ENCODE measurements at places on chromosomes 4 and X.

GRCh38 chr4:24781999-24782745, 13.2 kb upstream of the SOD3 start:
- DNase-seq = no peak

DNA sequence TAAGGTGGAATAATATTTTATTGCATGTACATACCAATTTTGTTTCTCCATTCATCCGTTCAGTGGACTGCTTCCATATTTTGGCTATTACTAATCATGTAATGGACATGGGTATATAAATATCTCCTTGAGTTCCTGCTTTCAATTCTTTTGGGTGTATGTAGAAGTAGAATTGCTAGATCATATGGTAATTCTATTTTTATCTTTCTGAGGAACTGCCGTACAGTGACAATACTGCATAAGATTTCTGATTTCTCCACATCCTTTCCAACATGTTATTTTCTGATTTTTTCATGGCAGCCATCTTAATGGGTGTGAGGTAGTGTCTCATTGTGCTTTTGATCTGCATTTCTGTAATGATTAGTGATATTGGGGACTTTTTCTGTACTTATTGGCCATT, 19.2 kb downstream of the ALPK1 start:
- DNase-seq = no peak

GRCh38 chr4:18882468-18882867, 860.9 kb upstream of the LCORL start:
- DNase-seq = no peak

DNA sequence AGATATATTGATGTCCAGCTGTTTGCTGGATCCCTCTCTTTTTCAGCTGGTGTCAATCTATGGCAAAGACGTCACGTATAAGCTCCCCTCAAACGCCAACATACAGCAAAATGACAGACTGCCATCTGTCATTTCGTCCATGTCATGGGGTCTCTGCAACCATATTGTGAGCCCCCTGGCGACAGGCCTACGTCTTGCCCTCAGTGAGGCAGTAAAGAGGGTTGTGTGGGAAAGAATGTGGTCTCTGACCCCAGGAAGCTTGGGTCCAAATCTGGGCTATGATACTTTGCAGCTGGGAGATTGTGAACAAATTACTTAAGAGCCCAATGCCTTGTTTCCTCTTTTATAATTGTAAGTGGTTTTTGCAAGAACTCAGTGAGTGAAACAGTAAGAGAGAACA, 7.4 kb downstream of the SUPT20HL2 start:
- DNase-seq = no peak

DNA sequence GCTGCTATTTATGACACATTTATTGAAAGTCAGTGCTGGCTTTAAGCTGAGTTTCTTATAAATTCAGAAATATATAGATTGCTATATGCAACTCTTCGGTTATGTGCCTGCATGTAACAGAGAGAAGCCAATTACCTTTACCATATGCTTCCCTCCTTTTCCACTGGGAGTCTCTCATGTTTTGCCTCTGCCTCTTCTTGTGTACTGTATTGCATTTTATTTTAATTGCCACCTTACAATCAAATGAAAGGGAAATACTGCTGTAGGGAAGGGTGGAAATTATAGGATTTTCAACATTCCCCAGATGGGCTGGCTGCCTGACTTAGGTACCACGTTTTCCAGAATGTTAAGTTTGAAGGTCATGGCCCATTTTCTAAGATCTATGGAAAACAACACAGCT, 655.4 kb upstream of the SLIT2 start:
- no peak for DNase-seq

DNA sequence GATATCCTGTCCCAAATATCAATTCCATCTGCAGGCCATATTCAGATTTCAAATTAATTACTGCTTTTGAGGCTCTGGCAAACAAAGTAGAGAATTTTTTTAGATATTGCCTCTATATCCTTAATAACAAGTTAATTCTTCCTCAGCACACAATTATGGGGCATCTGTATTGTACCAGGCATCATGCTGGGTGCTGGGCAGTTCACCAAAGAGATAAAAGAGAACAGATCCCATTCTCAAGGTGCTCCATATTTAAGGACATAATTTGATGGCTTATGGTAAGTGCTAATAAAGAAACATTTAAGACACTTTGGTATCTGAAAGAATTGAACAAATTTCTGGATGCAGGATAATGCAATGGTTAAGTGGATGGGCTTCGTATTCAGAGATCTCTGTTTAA, 65.8 kb downstream of the SPCS3 start:
- DNase-seq = no peak

DNA sequence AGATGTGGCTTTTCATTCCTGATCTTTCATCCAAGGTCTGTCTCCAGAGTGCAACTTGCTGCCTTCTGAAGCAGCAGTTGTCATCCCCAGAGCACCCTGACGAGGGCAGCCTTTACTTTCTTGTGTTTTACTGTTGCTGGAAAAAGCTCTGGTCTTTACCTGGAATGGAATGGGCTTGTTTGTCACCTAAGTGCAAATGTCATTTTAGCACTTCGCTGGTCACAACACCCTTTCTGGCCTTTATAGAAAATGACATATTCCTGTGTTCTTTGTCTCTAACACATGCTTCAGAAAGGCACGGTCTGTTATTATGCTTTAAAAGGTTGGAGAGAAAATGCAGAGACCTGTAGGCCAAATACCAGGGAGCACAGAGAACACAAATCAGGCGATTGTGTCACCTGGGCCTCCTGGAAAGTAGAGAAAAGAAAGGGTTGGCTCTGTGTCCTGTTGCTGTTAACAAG, 332.7 kb upstream of the IGFBP7 start:
- DNase-seq = peak; percentile 13

DNA sequence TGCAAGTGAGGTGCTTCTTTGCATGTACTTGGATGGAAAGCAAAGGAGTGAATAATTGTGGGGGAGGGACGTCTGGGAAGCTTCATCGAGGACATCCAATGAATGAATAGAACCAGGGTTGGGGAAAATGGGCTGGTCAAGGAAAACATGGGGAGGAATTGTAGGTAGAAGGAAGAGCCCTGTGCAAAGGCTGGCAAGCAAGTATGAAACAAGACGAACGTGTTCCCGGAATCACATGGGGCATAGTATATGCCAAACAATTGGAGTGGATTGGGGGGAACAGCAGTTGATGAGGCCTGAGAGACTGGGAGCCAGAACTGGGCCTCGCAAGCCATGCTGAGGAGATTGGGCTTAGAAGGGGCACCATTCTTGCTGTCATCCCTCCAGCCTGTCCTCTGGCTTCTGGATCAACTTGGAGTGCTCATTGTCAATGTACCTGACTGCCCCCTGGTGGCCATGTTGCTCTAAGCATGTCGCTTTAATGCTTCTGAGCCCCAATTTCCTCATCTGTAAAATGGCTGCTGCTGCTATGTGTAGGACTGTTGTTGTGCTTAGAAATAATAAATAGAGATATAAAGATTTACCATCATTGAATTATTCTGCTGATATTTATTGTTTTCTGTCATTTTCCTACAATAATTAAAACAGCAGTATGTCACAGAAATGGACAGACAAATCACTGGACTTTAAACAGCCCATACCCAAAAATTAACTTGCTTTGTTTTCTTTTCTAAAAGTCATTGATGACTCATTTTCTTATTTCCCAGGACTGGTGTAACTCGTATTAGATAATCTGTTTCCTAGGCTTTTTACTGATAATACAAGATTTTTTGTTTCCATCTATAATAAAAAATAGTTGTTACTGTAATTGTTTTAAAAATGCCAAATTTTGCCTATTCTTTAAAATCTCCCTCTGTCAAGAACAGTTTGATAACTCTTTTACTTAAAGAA, 66.4 kb downstream of the JADE3 start:
- no peak for DNase-seq

GRCh38 chr4:1793940-1794808, 1.1 kb downstream of the FGFR3 start:
- no peak for DNase-seq

DNA sequence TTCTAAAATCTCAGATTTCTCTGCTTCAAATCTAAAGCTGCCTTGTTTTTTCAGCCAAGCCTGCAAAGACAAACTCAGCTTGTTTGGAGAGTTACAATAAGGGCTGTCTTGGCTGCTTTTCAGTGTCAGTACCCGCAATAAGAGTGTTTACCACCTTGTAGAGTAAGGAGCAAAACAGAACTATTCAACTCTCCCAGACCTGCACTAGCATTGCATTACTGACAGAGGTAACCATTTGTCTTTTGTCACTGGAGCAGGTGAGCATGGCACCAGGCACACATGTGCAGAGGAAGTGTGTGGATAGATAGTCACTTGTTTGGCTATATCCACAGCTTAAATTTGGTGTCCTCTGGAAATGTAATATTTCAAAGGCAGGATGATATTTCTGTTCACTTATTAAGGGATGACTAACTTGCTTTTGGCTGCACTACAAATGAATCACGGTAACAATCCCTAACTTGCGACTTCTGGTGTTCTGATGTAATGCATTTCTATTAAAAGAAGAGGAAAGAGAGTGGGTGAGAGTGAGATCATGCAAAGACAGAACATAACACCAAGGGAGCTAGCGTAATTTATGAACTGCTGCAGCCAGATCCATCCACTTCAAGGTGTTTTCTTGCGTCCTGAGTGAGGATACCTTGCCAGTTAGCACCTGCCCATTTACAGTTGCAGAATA, 38.6 kb downstream of the PTCHD1 start:
- no peak for DNase-seq

DNA sequence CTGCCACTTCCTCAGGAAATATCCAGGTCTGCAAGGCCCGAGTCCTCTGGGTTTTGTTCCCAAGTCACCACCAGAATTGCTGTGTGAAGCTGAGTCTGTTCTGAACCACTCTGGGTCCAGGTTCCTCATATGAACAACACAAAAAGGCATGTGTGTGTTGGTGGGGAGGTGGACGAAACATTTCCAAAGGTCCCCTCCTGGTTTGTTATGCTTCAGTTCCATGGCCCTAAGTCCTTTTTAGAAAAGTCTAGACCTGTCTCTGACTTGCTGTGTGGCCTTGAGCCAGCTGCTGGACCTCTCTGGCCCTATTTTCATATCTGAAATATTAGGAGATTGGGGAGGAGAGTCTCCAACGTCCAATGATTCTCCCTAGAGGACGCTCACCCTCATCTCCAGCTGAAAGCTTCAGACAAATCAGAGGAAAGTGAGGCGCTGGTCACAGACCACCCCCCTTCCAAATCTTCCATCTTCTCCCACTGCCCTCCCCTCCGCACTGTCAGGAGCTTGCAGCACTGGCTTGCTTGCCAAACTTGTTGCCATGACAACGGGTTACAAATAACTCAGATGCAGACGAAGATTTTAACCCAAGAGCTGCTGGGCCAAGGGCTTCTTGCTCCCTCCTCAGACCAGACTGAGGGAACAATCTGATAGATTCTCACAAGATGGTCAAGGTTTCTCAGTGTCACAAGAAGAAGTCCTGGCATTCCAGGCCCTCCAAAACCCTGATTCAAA, 64.5 kb downstream of the SMC1A start:
- DNase-seq = peak; percentile 48

DNA sequence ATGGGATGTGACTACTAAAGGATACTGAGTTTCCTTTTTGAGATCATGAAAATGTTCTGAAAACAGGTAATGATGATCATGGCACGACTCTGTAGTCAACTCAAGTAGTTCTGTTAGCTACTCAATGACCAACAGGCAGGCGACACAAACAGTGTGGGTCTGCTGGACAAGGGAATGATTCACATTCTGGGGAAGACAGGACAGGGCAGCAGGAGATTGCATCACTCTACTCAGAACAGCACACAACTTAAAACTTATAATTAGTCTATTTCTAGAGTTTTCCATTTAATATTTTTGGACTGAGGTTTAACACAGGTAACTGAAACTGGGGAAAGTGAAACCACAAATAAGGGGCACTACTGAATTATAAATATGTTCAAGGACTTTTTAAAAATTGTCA, 365.2 kb downstream of the PRDM5 start:
- no peak for DNase-seq

DNA sequence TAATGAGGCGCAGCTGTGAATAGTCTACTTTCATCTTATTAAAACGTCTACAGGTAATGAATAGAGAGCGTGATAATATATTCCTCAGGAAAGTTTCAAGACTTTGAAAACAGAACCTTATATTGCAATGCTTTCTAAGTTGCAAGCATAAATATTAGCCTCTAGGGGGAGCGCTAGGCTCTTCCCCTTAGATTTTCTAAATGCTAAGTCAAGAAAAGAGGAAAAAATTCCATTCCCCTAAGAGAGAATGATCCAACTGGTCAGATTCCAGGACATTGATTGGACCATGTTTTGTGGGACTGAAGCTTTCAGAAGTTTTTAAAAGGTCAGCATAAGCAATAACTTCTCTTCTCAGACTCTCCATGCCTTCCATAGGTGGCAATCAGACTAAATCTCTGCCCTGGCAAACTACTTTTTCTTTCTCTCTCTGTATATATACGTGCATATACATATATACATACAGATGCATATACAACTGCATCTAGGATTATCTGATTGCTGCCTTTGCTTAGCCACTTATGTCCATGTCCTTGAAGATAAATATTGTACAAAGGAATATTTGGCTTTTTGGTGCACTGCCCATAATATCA, 492.9 kb downstream of the INPP4B start:
- DNase-seq = peak; percentile 57

DNA sequence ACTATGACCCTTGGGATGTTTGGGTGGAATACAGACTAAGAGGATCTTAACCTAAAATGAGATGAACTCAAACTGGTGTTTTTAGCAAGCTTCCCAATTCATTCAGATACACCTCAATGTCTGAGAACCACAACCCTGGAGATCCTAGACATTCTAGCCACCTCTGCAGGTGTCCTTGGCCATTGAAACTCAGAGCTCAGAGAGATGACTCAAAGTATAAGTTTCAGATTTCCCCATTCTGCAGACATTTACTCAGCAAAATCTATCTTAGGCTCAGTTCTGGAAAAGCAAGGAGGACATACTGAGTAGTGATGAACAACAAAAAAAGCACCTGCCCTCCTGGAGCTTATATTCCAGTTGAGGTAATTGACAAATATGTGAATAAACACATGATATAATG, 47.8 kb downstream of the COMMD8 start:
- DNase-seq = no peak

- no peak for DNase-seq
Measured at GRCh38 chrX:30997411-30997810, 74.4 kb downstream of the FTHL17 start.

Measured in forelimb muscle (tissue), 1 donor.